Common myeloid progenitor, CD34-positive (primary cell): ENCODE measurements at places on chromosomes 11 and 22.

DNA sequence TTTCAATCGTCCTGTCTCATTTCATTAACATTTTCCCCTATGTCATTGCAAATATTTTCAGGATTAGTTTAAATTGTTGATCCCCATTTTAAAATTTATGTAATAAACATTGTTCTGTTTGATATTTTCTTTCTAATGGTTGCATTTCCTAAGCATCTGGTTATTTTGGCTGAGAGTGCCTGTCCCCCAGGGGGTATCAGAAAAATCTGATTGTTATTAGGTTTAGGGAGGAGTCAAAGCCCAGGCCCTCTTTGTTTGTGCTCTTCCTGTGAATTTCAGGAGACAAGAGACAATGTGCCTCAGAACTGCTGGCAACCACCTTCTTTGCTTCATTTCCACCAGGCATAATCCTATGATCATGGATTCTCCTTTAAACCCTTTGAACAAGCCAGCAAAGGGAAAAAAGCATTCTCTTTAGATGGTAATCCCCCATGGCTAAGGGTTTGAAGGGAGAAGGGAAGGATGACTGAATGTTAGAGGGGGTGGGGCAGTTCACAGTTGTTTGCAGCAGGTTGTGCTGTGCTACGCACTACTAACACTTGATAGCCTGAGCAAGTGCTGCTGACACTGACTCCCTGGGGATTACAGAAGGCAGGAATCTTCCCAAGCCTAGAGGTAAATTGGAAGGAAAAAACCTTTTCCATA, 462.4 kb upstream of the LRRC4C start:
- H3K4me3 ChIP-seq: no peak overlapping the region
- H3K36me3 ChIP-seq: no peaks in the 10 kb centered on the region

GRCh38 chr22:48053486-48053885, 1291.0 kb downstream of the TBC1D22A start:
- DNase-seq: no peak
- H3K4me3 ChIP-seq: no peak overlapping the region
- peaks cover 12% of the 10 kb centered on the region for H3K27me3 ChIP-seq
- H3K36me3 ChIP-seq: no peaks in the 10 kb centered on the region

GRCh38 chr22:11613898-11614755, 3913.9 kb upstream of the OR11H1 start:
- no peak for DNase-seq
- H3K36me3 ChIP-seq: no peaks in the 10 kb centered on the region
- no peak overlapping the region for H3K27ac ChIP-seq
- no peak overlapping the region for H3K4me3 ChIP-seq
- H3K27me3 ChIP-seq: no peaks in the 10 kb centered on the region
- H3K4me1 ChIP-seq: no peaks in the 10 kb centered on the region

GRCh38 chr11:127073621-127074020, 73.1 kb upstream of the KIRREL3 start:
- no peak overlapping the region for H3K4me3 ChIP-seq
- H3K4me1 ChIP-seq: no peaks in the 10 kb centered on the region
- H3K36me3 ChIP-seq: no peaks in the 10 kb centered on the region
- H3K27ac ChIP-seq: no peak overlapping the region

GRCh38 chr22:17773606-17774205, 563 bp downstream of the BID start:
- H3K36me3 ChIP-seq: peaks cover 3% of the 10 kb centered on the region
- peak; percentile 27 for DNase-seq
- H3K27ac ChIP-seq: no peak overlapping the region
- H3K4me1 ChIP-seq: peaks cover 4% of the 10 kb centered on the region
- H3K4me3 ChIP-seq: peak overlapping the region; percentile 79

GRCh38 chr11:17735818-17736578, 1.4 kb downstream of the KCNC1 start:
- H3K4me1 ChIP-seq: peaks cover 11% of the 10 kb centered on the region
- H3K27me3 ChIP-seq: peaks cover 21% of the 10 kb centered on the region
- no peaks in the 10 kb centered on the region for H3K36me3 ChIP-seq
- H3K27ac ChIP-seq: no peak overlapping the region
- no peak overlapping the region for H3K4me3 ChIP-seq

DNA sequence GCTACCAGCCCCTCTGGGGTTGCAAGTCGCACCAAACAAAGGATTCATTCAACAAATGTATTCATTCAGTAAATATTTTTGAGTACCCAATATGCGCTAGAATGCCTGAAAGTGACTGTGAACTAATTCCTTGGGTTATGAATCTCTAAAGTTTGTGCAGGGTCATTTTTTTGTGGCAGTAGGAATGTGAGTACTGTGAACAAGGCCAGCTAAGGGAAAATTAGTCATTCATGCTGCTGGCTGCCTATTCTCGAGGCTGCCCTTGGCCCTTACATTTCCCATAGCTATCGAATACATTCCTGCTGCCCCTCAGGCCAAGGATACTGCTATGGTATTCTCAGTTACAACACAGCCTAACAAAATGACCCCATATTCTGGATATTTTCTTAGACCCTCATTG, 141.6 kb downstream of the TRPC6 start:
- H3K4me3 ChIP-seq: no peak overlapping the region
- no peak for DNase-seq
- no peaks in the 10 kb centered on the region for H3K36me3 ChIP-seq
- H3K4me1 ChIP-seq: peaks cover 3% of the 10 kb centered on the region
- no peak overlapping the region for H3K27ac ChIP-seq

DNA sequence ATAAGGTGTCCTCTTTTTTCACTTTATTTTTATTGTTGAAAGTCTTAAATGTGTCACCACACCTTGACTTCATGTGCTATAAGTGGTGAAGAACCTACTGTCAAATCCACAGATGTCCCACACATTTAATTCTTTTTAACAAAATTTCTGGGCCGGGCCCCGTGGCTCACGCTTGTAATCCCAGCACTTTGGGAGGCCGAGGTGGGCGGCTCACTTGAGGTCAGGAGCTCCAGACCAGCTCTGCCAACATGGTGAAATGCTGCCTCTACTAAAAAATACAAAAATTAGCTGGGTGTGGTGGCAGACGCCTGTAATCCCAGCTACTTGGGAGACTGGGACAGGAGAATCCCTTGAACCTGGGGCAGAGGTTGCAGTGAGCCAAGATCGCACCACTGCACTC, 3.0 kb downstream of the CBL start:
- DNase-seq: no peak
- H3K27me3 ChIP-seq: no peaks in the 10 kb centered on the region
- no peak overlapping the region for H3K27ac ChIP-seq
- H3K4me1 ChIP-seq: peaks cover 24% of the 10 kb centered on the region

- peaks cover 13% of the 10 kb centered on the region for H3K4me1 ChIP-seq
- DNase-seq: peak; percentile 92
- peaks cover 13% of the 10 kb centered on the region for H3K27me3 ChIP-seq
Measured at GRCh38 chr11:124920870-124921609, 2.0 kb downstream of the HEPN1 start.

GRCh38 chr11:48037709-48038468, 57.5 kb downstream of the PTPRJ start:
- DNase-seq: no peak
- no peaks in the 10 kb centered on the region for H3K27me3 ChIP-seq
- H3K36me3 ChIP-seq: no peaks in the 10 kb centered on the region
- no peak overlapping the region for H3K4me3 ChIP-seq
- peaks cover 27% of the 10 kb centered on the region for H3K4me1 ChIP-seq
- H3K27ac ChIP-seq: no peak overlapping the region

- H3K27me3 ChIP-seq: no peaks in the 10 kb centered on the region
- H3K4me3 ChIP-seq: peak overlapping the region; percentile 78
- H3K4me1 ChIP-seq: peaks cover 34% of the 10 kb centered on the region
- peak; percentile 59 for DNase-seq
Measured at GRCh38 chr11:77411137-77411707, 62.7 kb downstream of the PAK1 start.

GRCh38 chr11:76709756-76710155, 39.2 kb upstream of the LRRC32 start:
- no peaks in the 10 kb centered on the region for H3K27me3 ChIP-seq
- H3K4me1 ChIP-seq: no peaks in the 10 kb centered on the region
- no peak overlapping the region for H3K27ac ChIP-seq
- DNase-seq: no peak

- H3K4me3 ChIP-seq: no peak overlapping the region
- no peak overlapping the region for H3K27ac ChIP-seq
- peaks cover 23% of the 10 kb centered on the region for H3K4me1 ChIP-seq
- DNase-seq: no peak
- H3K27me3 ChIP-seq: no peaks in the 10 kb centered on the region
Measured at GRCh38 chr11:18699848-18700261, 1.3 kb downstream of the TMEM86A start.

- H3K27ac ChIP-seq: no peak overlapping the region
- no peaks in the 10 kb centered on the region for H3K36me3 ChIP-seq
- H3K4me1 ChIP-seq: no peaks in the 10 kb centered on the region
- no peak for DNase-seq
- no peak overlapping the region for H3K4me3 ChIP-seq
Measured at GRCh38 chr22:48585916-48586798, 1241.5 kb downstream of the BRD1 start.

GRCh38 chr11:30879322-30880005, 293.3 kb upstream of the MPPED2 start:
- no peak for DNase-seq
- no peaks in the 10 kb centered on the region for H3K27me3 ChIP-seq
- no peak overlapping the region for H3K4me3 ChIP-seq

DNA sequence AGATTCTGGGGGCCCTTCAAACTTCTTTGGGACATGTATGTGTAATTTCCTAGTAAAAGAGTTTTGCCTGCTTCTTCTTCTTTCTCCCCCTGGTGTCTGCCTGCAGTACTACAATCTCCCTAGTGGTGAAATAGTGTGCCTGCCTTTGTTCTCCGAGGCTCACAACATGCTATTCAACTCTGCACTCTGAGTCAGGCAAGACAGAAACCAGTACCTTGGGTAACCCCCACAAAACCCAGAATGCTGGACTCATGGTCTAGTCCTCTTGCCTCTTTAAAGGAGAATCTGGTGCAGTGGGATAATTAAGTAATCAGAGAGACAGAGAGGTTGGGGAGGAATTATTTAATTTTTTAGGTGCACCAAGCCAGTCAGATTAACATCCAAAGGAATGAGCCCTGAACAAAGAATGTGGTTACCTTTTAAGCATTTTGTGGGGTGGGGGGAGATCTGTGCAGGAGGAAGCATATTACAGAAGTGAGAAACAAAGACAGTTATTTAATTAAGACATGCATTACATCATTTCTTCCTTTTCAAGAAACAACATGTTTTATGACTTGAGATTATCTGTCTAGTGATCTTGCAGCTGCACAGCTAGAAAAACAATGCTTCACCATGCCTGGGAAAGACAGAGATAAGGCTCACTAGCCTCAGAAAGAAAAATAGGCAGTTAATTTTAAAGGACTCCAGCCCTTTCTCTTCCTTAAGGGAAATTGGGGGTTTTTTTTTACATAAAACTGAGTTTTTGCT, 11.0 kb upstream of the MS4A6A start:
- DNase-seq: peak; percentile 80
- no peaks in the 10 kb centered on the region for H3K36me3 ChIP-seq
- peaks cover 14% of the 10 kb centered on the region for H3K4me1 ChIP-seq

- H3K27ac ChIP-seq: no peak overlapping the region
- H3K27me3 ChIP-seq: no peaks in the 10 kb centered on the region
- H3K4me3 ChIP-seq: no peak overlapping the region
- H3K4me1 ChIP-seq: no peaks in the 10 kb centered on the region
- no peaks in the 10 kb centered on the region for H3K36me3 ChIP-seq
Measured at GRCh38 chr11:68854273-68854958, 12.7 kb upstream of the CPT1A start.

DNA sequence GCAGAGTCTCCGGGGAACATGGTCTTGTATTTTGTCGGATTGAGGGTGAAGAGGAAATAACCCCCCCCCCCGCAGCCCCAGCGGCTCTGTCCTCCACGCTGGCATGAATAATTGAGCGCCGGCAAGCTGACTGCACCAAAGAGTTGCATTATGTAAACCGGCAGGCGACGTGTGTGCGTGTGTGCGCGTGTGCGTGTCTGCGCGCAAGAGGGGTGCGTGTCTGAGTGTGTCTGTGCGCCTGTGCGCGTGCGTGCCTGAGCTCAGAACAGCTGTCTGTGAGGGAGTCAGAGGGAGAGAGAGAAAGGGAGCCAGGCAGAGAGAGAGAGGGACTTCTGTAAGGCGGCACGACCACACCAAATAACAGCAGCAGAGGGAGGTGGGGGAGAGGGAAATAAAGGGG, 94.4 kb downstream of the SCN3B start:
- no peaks in the 10 kb centered on the region for H3K36me3 ChIP-seq
- H3K4me3 ChIP-seq: peak overlapping the region; percentile 23
- peak; percentile 85 for DNase-seq
- no peak overlapping the region for H3K27ac ChIP-seq
- H3K4me1 ChIP-seq: peaks cover 22% of the 10 kb centered on the region
- H3K27me3 ChIP-seq: no peaks in the 10 kb centered on the region

DNA sequence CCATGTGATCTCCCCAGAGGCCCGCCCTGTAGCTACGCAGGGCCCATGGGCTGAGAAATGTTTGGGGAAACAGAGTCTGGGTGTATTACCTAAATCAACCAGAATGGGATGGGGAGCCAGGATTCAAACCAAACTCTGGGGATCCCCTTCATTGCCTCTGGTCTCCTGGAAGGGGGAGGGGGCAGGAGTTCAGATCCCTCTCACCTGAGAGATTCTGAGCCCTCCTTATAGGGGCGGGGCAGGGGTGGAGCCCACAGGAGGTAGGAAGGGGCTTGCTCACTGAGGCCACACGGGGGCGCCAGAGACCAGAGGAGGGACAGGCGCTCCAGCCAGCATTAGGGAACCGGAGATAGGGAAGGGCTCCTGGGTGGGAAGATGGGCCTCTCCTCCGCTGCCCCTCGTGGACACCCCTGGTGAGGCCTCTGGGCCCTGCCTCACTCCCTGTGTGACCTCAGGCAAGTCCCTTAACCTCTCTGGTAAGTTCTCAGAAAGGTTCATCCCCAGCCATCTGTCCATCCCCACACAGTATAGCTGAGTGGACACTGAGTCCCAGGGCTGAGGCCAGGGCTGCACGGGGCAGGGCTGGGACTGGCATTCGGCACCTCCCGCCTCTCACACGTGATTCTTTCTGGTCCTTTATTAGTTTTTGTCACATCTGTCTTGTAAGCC, 2.7 kb upstream of the CDC42BPG start:
- H3K27me3 ChIP-seq: no peaks in the 10 kb centered on the region
- H3K4me1 ChIP-seq: peaks cover 37% of the 10 kb centered on the region
- H3K27ac ChIP-seq: no peak overlapping the region
- peak; percentile 93 for DNase-seq

GRCh38 chr22:21939461-21939913, 13.2 kb downstream of the PPM1F start:
- peaks cover 30% of the 10 kb centered on the region for H3K36me3 ChIP-seq
- peaks cover 90% of the 10 kb centered on the region for H3K4me1 ChIP-seq
- DNase-seq: no peak
- H3K27ac ChIP-seq: peak overlapping the region; percentile 84
- peak overlapping the region; percentile 45 for H3K4me3 ChIP-seq
- no peaks in the 10 kb centered on the region for H3K27me3 ChIP-seq

- no peaks in the 10 kb centered on the region for H3K27me3 ChIP-seq
- H3K36me3 ChIP-seq: peaks cover 2% of the 10 kb centered on the region
- DNase-seq: peak; percentile 44
- H3K27ac ChIP-seq: peak overlapping the region; percentile 93
- peaks cover 55% of the 10 kb centered on the region for H3K4me1 ChIP-seq
Measured at GRCh38 chr11:17275400-17276235, 921 bp upstream of the NUCB2 start.

- H3K4me1 ChIP-seq: no peaks in the 10 kb centered on the region
- no peak overlapping the region for H3K27ac ChIP-seq
- peaks cover 10% of the 10 kb centered on the region for H3K36me3 ChIP-seq
- H3K4me3 ChIP-seq: no peak overlapping the region
Measured at GRCh38 chr11:65589444-65590239, 6.0 kb downstream of the KCNK7 start.
